ENCODE measurements at places on chromosomes 12 and 14.

GRCh38 chr12:11780521-11781101 lies 131.1 kb downstream of the ETV6 start:
- no peak for DNase-seq

GRCh38 chr12:13950502-13950901 lies 30.9 kb downstream of the GRIN2B start:
- no peak for DNase-seq

DNA sequence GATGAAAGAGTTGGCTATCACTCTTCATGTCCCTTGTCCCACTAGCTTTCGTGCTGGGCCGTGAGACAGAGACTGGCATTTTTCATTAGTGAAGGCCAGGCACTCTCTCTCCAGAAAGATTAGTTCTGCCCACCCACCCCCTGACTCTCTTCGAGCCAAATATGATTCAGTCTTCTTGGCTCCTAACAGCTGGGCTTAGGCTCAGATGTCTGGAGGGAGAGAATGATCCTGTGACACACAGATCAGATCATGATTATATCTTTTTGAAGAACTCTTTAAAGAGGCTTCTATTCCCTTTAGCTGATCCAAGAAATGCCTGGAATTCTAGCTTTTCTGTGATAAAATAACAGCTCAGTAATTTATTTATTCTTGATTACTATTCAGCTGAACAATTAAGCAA lies 5.2 kb upstream of the GNG2 start:
- DNase-seq: no peak

DNA sequence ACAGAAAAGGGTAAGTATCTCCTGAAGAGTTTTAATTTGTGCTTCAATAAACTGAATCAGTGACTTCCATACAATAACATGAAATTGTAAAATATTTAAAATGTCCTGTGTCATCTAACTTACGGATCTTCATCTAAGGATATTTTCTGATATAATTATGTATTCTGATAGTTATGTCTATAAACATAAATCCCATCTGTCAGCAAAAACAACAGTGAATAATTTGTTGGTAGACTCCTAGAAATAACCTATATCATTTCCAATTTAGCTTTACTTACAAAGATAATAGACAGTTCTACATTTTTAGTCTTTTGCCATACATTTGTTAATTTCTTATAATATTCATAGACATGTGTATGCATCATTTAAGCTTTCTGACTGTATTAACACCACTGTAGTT lies 293.9 kb downstream of the CCDC91 start:
- no peak for DNase-seq

DNA sequence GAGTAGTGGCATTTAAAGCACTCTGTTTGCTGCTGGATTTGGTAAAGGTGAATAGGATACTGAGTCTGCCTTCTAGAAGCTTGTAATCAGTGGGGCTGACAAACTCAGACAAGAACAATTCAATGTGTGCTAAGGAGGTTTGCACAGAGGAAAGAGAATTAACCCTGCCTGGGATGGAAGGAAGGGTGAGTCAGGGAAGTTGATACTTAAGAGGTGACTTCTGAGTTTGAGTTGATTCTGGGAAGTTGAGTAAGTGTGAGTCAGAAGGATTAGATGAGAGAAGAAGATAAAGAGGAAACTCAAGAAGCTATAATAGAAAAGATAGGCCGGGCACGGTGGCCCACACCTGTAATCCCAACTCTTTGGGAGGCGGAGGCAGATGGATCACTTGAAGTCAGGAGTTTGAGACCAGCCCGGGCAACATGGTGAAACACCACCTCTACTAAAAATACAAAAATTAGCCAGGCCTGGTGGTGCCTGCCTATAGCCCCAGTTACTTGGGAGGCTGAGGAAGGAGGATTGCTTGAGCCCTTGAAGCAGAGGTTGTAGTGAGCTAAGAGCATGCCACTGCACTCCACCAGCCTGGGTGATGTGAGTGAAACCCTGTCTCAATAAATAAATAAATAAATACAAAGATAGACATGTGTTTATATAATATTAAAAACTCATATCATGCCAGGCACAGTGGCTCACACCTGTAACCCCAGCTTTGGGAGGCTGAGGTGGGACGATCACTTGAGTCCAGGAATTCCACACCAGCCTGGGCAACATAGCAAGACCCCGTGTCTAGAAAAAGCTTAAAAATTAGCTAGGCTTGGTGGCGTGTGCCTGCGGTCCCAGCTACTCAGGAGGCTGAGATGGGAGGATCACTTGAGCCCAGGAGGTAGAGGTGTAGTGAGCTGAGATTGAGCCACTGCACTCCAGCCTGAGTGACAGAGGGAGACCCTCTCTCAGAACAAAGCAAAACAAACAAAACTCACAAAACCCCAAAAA lies 126.8 kb upstream of the CPM start:
- DNase-seq: no peak

DNA sequence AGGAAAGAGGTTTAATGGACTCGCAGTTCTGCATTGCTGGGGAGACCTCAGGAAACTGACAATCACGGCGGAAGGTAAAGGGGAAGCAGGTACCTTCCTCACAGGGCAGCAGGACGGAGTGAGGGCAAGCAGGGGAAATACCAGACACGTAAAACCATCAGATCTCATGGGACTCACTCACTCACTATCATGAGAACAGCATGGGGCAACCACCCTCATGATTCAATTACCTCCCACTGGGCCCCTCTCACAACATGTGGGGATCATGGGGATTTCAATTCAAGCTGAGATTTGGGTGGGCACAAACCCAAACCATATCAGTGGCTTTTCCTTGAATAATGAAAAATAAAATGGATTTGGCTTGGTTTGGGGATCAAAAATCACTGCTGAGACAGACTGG lies 380.5 kb downstream of the VRK1 start:
- no peak for DNase-seq

- no peak for DNase-seq
These were observed 18.1 kb upstream of the IGF1 start for GRCh38 chr12:102498471-102498870.

DNA sequence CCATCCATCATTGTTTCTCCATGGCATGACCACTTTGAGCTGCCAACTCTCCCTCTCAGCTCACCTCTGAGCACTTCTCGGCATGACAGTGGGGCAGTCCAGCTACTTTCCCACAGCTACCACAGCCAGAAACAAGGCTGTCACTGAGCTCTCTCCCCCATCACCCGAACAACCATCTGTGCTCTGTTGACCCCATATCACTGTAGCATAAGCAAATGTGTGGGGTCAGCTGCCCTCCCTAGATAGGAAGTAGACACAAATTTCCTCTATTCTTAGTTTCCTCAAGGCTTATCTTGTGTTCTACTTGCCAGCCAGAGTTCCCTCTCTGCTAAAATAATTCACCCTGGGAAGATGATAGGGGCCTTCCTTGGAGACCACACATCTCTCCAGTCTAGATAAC lies 82.6 kb upstream of the FUT8 start:
- DNase-seq: no peak

GRCh38 chr12:54197010-54197409 lies 8.2 kb upstream of the SMUG1 start:
- no peak for DNase-seq

DNA sequence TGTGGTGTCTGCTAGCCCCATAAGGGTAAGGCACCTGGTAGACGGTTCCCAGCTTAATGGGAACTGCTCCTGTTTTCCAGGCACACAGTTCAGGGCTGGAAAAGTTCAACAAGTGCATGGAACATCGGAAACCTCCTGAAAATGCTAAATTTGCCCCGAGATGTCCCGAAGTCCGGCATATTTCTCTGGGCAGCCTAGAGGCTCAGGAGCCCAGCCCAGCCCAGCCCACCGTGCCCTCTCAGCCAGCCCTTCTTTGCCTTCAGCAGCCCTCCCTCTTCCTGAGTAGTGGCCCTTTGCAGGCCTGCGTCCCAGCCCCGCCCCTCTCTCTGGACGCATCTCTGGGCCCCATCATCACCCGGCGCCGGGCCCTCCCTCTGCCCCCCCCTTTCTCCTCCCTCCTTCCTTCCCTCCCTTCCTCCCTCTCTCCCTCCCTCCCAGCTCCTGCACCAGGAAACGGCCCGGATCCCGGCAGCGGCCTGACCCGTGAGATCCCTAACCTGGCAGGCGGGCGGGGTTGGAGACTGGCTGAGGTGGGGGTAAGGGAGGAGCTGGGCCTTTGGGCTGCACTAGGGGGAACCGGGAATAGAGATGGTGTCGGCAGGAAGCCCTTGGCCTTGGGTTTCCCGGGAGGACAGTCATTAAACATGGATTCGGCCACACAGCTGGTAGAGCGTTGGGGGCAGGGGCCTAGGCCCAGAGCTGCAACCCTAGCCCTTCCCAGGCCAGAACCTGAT lies at the start of gene BCL2L2:
BCL2L2 (plus strand) TSS at position 422 of the 734 bp plus-strand sequence. CDS start 935 bp downstream, outside the sequence.
- peak; percentile 90 for DNase-seq

DNA sequence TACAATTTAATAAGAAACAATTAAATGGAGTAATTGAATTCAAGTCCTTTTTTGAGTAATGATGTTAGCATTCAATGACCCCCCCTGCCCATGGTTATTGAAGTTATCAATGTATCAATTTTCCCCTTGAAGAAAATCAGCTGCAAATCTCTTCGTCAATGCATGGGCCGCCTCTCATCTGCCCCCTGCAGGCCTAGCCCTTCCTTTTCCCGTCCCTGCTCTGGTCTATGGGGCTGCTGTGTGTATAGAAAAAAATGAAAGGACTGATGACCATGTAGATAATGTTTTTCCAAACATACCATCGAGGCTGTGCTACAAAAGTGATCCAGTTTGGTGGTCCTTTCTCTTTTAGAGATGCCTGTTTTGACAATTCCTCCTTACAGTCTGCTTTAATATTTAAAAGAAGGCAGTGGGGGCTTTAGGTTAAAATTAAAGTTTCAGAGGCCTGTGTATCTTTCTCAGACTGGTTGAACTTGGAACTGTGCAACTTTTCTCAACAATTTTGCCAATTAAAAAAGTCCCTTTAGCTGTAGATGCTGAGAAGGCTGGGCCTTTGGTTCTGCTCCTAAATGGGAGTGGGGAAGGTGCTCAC lies 98.4 kb downstream of the APAF1 start:
- DNase-seq: no peak

- DNase-seq: no peak
These were observed 122.8 kb downstream of the VRK1 start for GRCh38 chr14:96920023-96920422.

DNA sequence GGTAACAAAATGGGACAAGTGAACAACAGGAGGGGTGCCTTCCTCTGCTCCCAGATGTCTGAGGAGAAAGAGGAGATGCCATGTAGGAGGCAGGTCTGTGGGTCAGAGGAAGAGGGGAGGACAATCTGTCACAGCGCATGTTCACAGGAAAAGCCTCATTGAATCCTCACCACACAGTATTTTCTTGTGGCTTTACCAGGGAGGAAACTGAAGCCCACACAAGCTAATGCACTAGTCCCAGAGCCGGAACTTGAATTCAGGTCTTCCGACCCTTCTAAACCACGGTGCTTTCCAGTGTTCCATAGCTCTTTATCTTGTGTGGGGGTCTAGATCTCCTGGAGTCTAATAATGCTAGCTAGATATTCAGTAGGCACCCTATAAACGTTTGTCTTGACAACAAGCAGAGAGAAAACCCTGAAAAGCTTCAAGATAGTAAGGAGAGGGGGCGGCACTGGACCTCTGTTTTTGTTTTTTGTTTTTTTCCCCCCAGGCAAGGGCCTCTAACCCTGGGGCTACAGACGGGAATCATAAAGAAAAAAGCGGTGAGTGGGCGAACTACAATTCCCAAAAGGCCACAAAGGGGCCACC lies 371 bp upstream of the SHMT2 start:
- no peak for DNase-seq

DNA sequence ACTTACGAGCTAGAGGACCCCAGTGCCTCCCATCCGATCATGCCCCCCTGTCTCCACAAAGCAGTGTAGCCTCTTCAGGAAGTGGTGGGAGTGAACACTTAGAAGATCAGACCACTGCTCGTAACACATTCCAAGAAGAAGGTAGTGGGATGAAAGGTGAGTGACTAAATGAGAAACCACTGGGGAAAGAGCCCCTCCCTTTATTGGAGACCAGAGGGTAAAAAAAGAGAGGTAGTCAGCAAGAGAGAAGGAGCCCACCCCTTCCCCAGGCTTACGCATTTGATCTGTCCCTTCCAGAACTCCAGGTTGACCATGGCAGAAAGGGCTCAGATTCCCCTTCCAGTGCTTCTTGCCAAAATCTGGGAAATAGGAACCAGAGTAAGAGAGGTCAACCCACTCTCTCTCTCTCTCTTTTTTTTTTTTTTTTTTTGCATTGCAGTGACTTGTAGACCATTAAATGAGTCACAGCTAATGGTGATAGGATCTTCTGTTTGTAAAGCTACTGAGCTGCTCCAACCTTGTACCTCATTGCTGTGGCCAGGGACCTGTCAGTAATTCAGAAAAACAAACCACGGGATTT lies 165.4 kb downstream of the GCH1 start:
- DNase-seq: no peak

GRCh38 chr12:50932787-50933280 lies 19.5 kb upstream of the HIGD1C start:
- no peak for DNase-seq

Data from posterior cingulate gyrus (tissue), 11 donors.